ENCODE measurements at places on chromosomes 12 and 14.

- DNase-seq: no peak
Observed at GRCh38 chr12:49565406-49566265, 2.3 kb downstream of the MCRS1 start.

DNA sequence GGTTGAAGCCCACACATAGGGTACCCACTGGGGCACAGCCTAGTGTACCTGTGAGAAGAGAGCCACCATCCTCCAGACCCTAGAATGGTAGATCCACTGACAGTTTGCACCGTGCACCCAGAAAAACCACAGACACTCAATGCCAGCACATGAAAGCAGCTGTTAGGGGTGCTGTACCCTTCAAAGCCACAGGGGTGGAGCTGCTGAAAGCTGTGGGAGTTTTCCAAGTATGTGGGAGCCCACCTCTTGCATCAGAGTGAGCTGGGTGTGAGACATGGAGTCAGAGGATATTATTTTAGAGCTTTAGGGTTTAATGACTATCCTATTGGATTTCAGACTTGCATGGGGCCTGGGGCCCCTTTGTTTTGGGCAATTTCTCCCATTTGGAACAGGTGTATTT lies 30.5 kb downstream of the TSPAN19 start:
- DNase-seq: no peak

DNA sequence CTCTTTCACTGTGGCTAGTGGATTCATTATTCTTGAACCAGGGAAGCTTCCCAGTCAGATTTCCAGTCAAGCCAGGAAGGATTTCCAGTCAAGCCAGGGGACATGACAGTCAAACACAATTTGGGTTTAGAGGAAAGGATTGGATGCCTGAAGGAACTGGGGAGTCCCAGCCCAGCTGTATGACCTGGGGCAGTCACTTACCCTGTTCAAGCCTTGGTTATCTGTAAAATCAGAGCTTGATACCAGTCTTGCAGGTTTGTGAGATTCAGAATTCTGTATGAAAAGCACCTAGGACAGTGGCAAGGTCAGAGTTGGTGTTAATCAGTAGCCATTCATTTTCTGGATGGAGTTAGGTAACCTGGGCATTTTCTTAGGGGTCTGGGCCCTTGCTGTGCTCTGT lies 152.7 kb downstream of the CHST11 start:
- no peak for DNase-seq

DNA sequence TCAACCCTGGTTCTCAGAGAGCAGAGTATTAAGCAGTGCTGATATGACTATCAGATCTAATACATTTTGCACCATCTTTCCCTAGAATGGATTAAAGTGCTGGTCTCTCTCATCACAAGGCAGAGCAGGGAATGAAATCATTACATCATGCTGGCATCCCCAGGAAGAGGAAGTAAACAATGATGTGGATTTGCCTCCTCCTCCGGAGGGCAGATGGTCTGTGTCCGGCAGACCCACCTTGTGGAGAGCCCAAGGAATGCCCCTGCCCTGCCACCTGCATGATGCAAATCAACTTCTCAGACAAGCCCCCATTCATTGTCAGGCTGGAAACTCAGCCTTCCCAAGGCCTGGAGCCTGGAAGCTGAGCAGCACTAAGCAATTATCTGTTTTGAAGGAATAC lies 1149.1 kb downstream of the VRK1 start:
- no peak for DNase-seq

DNA sequence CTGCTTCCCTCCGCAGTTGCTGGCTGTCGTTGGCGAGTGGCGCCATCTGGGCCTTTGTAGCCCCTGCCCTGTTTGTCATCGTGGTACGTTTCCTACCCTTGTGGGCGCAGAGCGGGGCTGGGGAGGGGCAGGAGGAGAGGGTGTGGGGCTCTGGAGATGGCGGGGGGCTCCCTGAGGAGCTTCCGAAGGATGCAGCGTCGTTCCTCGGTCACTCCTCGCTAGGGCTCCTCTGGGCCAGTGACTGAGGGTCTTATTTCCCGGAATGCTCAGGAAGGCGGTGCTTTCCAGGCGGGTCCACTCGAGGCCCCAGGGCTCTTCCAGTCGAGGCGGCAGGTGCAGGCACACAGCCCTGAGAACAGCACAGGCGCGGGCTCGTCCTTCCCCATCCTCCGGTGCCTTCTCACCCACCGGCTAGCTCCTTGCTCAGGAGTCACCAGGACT lies 167.1 kb downstream of the ADGRD1 start:
- DNase-seq: no peak

- DNase-seq: no peak
Observed at GRCh38 chr14:73895939-73896338, 9.3 kb downstream of the ZNF410 start.

DNA sequence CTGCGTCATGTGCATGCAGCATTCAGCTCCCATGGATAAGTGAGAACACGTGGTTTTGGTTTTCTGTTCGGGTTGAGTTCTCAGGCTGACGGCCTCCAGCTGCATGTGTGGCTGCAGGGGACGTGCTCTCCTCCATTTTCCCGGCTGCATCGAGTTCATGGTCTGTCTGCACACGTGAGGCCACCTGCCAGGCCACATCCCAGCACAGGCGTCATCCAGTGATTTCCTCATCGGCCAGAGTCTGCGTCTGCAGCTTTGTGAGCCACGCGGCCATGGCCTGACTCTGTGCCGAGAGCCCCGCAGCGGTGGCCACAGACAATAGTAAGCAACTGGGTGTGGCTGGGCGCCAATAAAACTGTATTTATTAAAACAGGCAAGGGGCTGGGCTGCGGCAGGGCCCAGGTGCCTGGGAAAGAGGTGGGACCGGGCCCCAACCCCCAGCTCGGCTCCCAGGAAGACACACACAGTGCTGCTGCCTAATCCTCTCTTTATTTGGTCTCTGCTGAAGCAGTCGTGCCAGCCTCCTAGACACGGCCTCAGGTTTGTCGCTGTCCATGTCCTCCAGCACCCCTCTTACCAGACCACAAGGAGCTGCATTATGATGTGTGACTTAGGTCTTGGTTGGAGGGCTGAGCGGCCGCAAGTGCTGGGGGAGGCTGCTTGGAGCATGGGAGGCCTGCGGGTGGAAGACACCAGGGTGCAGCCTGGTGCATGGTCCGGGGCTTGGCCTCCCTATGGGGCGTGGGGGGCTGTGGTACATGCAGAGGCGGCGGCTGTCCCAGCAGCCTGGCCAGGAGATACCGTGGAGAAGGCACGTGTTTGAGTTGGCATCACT lies 52.0 kb downstream of the NOC4L start:
- DNase-seq: peak; percentile 36

DNA sequence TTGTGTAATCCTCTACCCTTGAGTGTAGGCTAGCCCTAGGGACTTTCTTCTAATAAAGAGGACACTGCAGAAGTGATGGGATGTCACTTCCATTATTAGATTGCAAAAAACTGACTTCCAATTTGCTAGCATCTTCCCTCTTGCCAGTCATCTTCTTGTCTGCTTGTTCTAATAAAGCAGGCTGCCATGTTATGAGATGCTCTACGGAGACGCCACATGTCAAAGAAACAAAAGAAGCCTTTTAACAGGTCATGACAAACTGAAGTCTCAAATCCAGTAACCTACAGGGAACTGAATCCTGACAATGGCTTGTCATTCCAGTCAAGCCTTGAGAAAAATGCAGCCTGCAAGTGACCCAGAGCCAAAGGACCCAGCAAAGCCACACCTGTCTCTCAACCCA lies 76.0 kb downstream of the CEP128 start:
- no peak for DNase-seq

DNA sequence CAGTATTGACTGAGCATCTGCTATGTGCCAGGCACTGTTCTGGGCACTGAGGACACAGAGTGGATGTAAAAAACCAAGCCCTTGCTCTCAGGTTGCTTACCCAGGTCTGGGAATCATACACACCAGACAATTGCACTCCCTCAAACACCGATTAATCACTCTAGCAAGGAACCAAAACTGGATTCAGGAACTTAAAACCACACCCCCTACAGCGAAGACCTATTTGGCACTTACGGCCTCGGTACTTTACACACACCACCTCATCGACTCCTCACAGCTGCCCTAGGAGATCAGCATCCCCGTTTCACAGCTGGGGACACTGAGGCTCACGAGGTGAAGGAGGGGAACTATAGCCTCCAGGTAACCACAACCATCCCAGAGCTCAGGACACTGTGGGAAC lies 1.6 kb downstream of the GLTP start:
- DNase-seq: no peak

DNA sequence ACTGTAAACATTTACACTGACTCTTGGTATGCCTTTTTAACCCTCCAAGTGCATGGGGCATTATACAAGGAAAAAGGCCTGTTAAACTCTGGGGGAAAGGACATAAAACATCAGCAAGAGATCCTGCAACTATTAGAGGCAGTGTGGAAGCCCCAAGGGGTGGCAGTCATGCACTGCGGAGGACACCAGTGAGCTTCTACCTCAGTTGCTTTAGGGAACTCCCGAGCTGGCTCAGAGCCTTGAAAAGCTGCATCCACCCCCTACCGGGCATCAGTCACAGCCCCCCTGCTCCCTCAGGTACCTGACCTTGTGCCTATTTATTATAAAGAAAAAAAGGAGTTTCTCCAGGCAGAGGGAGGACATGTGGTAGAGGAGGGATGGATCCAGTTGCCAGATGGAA lies 695.6 kb upstream of the LMO3 start:
- DNase-seq: no peak
